M059J (cell line): ENCODE measurements at places on chromosomes 16 and 17.
A peak's percentile ranks its signal among the peaks of the same experiment; 100 is the strongest.

GRCh38 chr16:84988328-84989080, 22.8 kb downstream of the ZDHHC7 start:
- DNase-seq, result no peak

DNA sequence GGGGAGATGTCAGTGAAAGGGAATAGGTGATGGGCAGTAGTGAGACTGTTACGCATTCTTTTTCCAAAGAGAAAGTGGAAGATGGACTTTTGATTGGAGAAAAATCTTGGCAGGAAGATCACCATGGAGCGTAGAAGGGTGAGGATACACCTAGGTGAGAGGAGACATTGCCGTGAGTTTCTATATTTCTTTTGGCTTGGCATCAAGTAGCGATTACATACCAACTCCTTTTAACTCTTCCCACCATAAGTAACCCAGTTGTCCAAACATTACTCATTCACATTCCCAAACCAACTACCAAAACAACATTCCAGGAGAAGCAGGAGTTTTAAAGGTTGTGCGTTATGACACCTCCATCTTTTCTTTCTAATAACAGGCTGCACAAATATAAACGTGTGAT, 10.7 kb upstream of the KRT28 start:
- peak; percentile 57 for DNase-seq

GRCh38 chr17:50130559-50131305, 772 bp upstream of the SAMD14 start:
- no peak for DNase-seq

DNA sequence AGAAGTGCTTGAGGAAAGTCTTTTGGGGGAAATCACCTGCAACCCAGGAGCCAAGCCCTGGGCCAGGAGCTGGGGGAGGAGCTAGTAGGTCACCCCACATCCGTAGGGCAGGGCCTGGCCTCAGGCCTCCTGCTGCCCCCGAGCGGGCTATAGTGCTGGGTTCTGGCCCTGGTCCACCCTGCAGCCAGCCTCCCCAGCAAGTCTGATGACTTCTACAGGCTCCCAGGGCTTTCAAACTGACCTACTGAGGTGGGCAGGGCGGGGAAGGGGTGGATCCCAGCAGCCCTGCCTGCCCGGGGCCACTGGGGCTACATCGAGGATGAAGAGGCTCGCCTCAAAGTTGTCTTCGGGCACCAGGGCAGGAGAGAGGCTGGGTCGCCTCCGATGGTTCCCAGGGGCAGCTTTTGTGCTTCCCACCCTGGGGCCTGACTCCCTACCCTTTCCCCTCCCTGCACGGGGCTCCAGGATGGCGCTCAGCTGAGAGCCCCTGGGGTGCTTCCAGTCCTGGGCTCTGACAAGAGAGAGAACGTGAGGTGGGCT, 5.0 kb downstream of the CENPX start:
- no peak for DNase-seq

DNA sequence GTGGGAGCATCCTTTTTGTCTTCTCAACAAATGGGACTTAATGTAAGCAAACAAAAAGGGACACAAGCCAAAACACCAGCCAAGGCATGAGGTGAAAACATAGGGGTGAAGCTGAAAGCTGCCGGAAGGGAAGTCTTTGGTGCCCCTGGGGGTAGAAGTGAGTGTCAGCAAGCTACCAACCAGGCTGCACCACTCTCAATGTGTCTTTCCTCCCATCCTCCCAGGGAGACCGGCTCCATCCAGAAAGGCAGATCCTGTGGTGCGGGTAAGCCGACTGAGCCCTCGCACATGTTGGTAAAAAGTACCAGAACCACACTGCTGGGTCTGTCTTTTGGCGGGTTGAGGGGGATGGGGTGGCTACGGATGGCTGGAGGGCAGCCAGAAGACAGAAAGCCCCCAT, 52.0 kb upstream of the SREBF1 start:
- DNase-seq, result no peak

- DNase-seq, result no peak
These were observed 10.6 kb downstream of the KSR1 start for GRCh38 chr17:27466743-27467375.

DNA sequence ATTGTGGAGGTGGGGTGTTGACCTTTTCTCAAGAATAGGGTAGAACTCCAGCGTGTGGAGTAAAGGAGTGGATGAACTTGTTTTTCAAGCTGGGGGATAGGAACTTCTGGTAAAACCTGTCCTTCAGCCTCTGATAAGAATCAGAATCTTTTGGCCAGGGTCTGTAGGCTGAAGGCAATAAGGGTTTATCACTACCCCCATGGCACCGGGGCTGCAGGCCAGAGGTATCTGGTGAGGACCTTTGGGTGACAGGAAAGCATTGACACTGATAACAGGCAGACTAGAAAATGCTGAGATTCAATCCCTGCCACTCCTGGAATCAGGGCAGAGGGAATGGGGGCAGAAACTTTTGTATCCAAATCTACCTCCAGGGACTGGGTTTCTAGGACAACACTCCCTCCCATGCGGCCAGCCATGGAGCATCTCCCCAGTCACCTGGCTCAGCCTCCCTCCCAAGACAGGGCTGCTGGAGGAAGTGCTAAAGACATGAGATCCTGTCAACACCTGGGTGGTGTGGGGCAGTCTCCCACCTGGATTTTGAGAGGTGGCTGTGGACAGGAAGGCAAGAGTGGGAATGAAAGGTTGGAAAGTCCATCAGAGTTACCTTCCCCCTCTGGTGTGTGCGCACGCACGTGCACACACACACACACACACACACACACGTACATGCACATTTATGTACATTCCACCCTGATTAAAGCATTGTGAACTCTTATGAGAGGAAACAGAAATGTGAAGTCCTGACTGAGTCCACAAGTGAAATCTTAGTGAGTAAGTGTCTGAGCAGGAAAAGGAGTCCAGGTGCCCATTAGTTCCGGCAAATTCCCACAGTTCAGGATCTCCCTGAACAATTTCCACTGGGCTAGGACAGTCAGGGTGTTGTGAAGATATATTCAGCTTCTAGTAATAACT, 53.1 kb upstream of the MARCHF10 start:
- no peak for DNase-seq

DNA sequence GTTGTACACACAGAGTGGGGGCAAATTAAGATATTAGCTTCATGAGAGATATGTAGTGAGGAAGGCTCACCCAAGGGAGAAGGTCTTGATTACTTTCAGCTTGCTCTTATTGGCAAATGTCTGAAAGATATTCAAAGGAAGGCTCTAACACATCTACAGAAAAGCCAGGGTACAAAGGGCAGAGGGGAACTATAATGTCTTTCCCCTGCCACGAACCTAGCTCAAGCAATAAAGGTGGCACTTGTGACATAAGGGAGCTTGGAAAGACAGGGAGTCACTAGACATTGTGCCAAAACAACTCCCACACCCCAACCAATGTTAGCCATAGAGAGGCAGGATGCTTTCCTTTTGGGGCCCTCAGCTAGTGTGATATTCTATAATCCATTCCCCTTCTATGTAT, 52.2 kb upstream of the SOX9 start:
- no peak for DNase-seq

GRCh38 chr17:50558941-50559614, 1.4 kb upstream of the CACNA1G start:
- no peak for DNase-seq

- no peak for DNase-seq
These were observed 30.9 kb downstream of the OR1D5 start for GRCh38 chr17:3032258-3033247.

GRCh38 chr16:56608876-56609462, 585 bp downstream of the MT2A start:
- peak; percentile 53 for DNase-seq

GRCh38 chr16:52547834-52548215, 882 bp upstream of the TOX3 start:
- DNase-seq, result no peak
